ENCODE measurements at places on chromosomes 7 and 10.

DNA sequence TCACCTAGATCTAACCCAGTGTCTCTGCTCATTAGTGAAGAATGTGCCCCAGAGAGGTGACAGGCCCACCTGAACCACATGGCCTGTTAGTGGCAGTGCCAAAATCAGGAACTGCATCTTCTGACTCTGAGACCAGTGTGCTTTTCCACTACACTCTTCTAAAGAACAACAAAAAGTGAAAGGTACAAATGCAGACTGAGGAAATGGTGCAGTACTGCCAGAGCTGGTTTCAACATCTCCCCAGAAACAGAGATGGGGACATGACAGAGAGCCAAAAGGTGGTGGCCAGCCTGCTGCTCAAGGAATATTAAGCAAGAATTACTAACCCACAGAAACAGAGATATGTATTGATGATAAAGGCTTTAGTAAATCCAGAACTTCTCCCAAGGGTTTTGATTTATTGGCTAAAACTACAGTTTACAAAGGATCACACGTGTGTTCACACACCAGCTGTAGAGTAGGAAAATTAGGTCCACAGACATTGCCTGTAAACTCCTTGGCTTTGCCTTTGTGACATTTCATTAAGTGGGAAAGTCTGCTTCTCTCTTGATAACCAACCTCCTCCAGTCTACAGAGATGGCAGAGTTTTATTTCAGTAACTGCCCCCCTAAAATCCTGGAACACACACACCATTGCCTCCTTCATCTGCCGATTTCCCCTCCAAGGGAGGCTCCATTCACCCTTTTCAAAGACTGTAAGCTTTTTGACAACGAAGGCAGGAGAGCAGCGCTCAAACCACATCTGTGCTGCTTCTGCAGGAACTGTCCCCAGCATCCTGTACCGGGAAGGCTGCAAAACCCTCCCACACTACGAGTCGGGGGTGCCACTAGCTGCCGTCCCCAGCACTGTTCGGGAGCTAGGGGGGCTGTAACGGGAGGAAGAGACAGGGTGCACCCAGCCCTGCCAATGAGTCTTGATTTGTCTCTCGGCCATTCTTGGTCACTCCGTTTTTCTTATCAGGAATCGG lies 29.8 kb downstream of the GSDME start:
- DNase-seq, result peak; percentile 73

GRCh38 chr10:8487346-8487745 lies 432.9 kb downstream of the GATA3 start:
- no peak for DNase-seq

DNA sequence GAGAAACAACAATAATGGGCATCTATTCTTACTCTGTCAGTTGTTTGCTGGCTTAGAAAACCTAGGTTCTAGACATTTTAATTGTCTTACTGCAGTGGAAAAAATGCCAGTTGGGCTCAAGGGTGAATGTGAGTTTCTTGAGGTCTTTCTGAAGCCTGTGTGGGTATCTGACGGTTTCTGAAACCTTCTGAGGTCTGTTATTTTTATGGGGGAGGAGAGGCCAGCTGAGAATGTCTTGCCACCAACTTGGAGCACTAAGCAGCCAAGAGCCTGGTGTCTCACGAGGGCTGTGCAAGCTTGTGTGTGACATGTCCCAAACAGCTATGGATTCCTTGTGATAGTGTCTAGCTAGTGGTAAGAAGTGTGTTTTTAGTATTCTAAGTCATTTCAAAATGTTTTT lies 24.2 kb upstream of the DDC start:
- DNase-seq, result no peak

GRCh38 chr10:108454793-108455192 lies 1290.3 kb upstream of the SORCS1 start:
- peak; percentile 86 for DNase-seq

- no peak for DNase-seq
Measured at GRCh38 chr10:43866712-43867111, 218.0 kb upstream of the ZNF32 start.

GRCh38 chr10:123103944-123104343 lies 31.8 kb upstream of the HMX3 start:
- no peak for DNase-seq

GRCh38 chr10:129774736-129775401 lies 189.2 kb downstream of the EBF3 start:
- no peak for DNase-seq

GRCh38 chr7:78427209-78427608 lies 628.6 kb downstream of the PHTF2 start:
- DNase-seq, result no peak

- DNase-seq, result peak; percentile 55
Measured at GRCh38 chr10:62046522-62047227, 145.2 kb downstream of the ARID5B start.

Data from adipocyte (in vitro differentiated cells).